Globus pallidus (tissue), 1 donor: ENCODE measurements at places on chromosomes 4 and X.

- DNase-seq, result no peak
These were observed 19.0 kb downstream of the MAGEC2 start for GRCh38 chrX:142186103-142186502.

DNA sequence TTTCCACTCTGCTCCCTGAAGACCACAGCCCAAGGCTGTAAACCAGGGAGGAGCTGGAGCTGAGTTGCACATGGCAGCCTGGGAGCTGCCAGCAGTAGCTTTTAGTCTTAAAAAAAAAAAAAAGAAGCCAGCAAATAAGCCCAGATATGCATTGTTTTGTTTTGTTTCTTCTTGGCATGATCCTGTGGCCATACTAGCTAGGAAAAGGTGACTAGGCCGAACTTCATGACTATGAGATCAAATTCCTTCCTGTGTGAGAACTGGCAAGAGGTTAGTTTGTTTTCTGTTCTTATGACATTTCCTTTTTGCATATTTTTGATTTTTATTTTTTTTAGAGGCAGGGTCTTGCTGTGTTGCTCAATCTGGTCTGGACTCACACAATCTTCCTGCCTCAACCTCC lies 323.3 kb downstream of the DCTD start:
- DNase-seq, result no peak

- DNase-seq, result no peak
These were observed 99.3 kb downstream of the AMMECR1 start for GRCh38 chrX:110218591-110218990.

GRCh38 chr4:17385403-17385802 lies 126.5 kb downstream of the QDPR start:
- peak; percentile 39 for DNase-seq

DNA sequence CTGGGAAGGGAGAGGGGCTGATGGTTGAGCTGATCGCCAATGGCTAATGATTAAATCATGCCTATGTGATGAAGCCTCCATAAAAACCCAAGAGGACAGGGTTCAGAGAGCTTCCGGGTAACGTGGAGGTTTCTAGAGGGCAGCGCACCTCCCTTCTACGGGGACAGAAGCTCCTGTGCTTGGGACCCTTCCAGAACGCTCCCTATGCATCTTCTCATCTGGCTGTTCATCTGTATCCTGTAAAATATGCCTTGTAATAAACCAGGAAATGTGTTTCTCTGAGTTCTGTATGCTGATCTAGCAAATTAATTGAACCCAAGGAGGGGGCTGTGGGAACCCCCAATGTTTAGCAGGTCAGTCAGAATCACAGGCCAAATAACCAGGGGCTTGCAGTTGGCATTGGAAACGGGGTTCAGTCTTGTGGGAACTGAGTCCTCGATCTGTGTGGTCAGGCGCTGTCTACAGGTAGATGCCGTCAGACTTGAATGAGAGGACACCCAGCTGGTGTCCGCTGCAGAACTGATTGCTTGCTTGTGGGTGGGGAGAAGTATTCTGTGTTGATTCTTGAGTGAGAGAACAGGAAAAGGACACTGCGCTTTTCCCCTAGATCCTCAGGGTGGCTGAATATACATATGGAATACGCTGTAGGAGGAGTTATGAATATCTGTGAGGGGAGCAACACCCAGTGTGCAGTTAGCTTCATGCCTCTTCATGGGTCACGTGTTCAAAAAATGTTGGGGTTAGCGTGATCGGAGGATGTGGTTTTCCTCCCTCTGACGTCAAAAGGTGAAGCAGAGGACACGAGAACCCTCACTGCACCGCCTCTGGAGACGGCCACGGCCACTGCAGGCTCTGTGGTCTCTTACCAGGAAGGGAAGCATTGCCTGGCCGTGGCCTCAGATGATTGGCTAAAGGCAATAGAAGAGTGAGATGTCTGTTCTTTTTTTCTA lies 29.2 kb downstream of the HTT-AS start:
- no peak for DNase-seq

- DNase-seq, result no peak
These were observed 71.1 kb upstream of the PHOX2B start for GRCh38 chr4:41819621-41820020.

- no peak for DNase-seq
These were observed 127.4 kb downstream of the FAM53A start for GRCh38 chr4:1556541-1557220.

DNA sequence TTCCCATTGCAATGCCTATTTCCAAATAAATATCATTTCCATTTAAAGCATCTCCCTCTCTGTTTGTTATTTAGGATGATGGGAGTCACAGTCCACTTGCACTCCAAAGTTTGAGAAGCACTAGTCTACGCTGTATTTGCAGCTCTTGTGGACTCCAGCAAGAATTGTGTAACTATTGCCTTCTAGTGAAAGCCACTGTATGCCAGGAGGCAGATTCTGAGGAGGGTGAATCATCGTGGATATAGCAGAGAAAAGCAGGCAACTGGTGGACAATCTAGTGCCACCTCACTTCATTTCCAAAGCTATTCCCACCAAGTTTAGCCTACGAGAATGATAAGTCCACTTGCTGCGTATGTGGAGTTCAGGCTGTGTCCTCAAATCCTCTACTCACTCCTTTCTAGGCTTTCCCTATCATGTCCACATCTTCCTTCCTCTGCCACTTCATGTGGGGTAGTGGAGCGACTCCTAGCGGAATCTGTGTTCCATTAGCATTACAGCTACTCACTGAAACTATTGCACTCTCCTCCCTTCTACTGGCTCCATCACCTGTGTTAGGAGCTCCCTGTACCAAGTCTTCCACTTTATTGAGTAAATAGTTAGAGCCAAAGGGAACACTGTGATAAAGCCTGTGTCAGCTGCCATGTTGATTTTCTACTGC lies 501.8 kb upstream of the GALNT7 start:
- DNase-seq, result no peak

- no peak for DNase-seq
These were observed 10.3 kb downstream of the USP46 start for GRCh38 chr4:52648836-52649235.

- no peak for DNase-seq
These were observed 9.7 kb upstream of the LAP3 start for GRCh38 chr4:17567271-17567670.

DNA sequence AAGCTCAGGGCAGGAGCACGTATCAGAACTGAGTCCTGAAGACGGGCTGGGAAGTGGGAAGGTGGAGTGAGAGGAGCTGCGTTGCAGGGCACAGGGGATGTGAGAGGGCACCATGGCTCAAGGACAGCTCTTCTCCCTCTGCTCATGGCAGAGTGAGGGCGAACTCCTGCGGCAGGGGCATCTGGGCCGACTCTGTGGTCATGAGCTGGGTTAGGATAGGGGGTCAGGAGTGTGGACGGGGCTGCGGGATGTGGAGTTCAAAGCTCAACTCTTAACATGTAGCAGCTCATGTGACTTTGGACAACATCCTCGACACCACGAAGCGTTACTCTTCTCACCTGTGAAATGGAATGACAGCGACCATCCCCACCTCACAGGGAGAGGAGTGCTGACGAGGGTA lies 19.4 kb upstream of the SORCS2 start:
- no peak for DNase-seq

DNA sequence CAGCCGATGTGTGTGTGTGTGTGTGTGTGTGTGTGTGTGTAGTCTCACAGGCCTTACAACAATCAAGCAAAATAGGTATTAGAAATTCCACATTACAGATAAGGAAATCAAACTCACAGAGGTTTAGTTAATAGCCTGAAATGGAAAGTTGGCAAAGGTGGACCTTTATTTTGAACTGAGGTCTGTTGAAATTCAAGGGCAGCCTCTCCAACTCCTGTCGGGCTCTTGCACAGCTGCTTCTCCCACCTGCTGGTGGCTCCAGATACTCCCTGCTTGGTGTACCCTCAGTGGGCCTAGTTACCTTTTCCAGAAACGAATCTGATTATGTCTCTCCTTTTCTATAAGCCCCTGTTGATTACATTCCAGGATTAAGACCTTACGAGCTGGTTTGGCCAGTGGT lies 195.9 kb downstream of the MGST2 start:
- no peak for DNase-seq

GRCh38 chrX:154091678-154092077 lies 5.8 kb downstream of the MECP2 start:
- DNase-seq, result no peak

DNA sequence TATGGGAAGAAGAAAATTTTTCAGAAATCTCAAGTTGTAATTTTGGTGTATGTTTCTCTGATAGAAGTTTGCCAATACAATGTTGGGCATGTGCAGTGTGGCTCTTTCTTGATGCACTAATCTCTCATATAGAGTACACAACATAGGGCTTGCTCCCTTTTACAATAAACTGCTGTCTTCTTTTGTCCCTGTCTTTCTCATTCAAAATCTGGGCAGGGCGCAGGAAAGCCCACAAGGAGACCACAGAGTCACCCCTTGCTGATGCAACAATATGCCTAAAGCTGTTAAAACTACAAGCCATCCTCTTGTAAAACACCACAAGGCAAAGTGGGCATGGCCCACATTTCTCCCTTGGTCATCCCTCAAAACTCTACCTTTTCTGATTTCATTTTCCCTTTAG lies 63.4 kb upstream of the TBC1D9 start:
- no peak for DNase-seq

DNA sequence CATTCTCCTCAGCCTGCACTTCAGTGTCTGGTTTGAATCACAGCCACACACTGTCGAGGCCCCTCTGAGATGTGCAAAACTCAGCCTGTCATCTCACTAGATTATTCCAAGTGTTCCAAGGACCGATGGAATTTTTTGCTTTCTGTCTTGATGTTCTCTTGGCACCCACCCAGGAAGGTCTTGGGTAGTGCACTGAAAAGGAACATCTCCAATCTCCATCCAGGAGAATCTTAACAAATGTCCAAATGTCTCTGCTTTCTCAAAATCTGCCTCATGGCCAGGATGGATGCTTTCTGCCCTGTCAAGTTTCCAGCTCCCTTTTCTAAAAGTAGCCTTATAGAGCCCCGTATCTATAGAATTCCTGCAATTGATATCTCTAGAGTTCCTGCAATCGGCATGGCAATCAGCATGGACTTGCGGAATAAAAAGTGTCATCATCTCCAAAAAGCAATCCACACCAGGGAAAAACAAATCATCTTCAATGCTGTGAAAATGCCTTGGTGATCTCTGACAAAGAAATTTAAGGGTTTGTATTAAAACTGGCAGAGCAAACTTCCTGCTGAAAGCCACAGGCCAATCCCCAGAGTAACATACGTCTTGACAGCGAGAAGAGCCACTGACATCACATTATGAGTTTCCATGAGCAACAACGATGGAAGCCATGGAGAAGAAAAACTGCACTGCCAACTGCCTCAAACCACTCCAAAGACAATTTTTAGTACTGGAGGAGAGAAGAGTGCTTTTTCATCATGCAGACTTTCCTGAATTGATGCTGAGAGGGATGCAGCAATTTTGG lies 215.3 kb upstream of the FAM9B start:
- no peak for DNase-seq

GRCh38 chr4:113935190-113935589 lies 44.3 kb downstream of the ARSJ start:
- no peak for DNase-seq

- no peak for DNase-seq
These were observed 70.1 kb upstream of the TMLHE start for GRCh38 chrX:155682834-155683233.

DNA sequence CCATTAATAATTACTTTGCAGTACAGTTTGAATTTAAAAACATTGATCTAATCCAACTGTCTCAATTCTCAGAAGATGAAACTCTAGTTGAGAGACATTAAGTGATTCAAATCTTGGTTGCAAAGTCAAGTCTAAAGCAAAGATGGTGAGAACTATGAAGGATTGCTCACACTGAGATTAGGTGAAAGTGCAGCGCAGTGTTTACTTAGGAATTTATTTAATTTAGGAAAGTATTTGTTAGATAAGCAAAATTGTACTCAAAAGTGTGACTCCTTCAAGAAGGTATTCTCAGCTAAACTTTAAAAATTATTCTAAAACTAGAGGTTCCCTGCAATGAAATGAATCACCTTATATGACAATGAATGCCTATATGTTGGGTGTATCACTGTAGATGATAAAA lies 454.9 kb downstream of the PDGFC start:
- no peak for DNase-seq

DNA sequence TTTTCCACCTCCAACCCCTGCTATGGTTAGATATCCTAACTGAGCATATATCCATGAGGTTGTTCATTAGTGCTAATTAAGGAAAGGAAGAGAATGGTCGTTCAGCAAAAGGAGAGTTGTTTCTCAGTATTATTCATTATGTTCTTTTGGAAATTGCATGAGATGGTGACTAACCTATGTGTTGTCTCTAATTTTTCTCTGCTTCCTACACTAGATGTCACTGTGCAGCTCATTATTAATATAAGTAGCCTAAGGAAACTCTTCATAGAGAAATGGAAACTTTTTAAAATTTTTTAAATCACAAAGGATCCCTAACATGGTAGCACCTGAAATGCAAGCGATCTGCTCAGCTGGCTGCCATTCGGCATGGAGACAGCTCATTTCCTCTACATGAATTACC lies 67.7 kb upstream of the FAM9A start:
- no peak for DNase-seq

DNA sequence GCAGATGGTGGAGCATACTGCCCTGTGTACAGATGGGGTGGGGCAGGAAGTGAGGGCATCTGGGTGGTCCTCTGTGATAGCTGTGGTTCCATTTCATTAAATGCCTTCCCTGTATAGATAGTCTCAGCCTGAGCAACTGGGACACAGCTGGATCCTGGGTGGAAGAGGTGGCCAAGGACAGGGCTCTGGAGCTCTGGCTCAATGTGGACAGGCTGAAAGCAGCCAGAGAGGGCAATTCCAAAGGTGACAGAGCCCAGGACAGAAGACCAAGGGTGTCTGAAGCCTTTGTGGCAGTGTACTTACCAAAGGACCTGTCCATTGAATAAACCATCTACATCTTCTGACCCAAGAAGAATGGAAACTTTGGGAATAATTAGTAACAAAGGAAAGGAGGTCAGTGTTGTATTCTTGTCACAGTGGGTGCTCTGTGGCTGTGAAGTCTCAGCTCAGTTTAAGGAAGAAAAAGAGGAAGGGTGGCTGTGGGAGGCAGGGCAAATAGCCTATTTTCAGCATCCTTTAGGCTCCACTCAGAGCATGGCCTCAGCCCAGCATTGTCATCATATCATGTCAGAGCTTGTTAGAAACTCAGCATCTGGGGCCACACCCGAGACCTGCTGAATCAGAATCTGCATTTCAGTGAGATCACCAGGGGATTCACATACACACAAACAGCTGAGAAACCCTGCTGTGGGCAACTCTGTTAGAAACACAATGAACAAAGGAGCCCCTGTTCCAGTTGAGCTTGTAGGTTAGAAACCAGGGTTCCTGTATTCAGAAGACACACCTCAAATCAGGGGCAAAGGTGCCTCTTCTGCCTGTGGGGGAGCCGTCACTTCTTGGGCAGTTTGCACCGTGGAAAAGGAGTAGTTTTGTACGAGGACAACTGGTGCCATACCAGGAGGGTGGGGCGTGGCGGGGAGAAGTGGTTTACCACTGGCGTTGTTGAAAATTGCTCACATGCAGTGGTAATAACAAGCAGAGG lies 168.6 kb downstream of the PTTG2 start:
- DNase-seq, result peak; percentile 43

GRCh38 chr4:161991811-161992210 lies 172.0 kb downstream of the FSTL5 start:
- no peak for DNase-seq

- no peak for DNase-seq
These were observed 175.2 kb upstream of the ADAMTS3 start for GRCh38 chr4:72744103-72744725.
